ENCODE measurements at places on chromosomes 11 and 22.

GRCh38 chr22:21445437-21446127 lies 21.6 kb upstream of the TMEM191C start:
- DNase-seq, result no peak

GRCh38 chr11:88016392-88017170 lies 158.7 kb downstream of the RAB38 start:
- DNase-seq, result peak; percentile 22

DNA sequence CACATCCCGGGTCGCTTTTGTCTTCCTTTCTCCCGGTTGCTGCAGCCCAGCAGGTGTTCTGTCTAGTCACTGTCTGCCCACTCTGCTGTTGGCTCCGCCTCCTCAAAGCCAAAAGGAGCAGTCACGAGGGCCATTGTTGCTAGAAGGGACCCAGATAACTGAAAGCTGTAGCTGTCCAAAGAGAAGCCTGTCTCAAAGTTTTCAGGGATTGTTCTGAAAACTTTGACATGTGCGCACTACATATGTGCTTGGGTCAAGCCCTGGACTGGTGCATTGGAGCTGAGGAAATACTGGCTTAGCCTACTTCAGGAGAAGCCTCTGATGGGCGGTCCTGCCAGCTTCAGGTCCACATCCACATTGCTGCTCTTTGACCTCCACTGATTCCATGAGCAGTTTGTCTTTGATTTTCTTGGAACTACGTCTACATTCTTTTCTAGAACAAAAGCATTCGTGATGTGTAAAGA lies 8.8 kb upstream of the OR2AT4 start:
- DNase-seq, result no peak

DNA sequence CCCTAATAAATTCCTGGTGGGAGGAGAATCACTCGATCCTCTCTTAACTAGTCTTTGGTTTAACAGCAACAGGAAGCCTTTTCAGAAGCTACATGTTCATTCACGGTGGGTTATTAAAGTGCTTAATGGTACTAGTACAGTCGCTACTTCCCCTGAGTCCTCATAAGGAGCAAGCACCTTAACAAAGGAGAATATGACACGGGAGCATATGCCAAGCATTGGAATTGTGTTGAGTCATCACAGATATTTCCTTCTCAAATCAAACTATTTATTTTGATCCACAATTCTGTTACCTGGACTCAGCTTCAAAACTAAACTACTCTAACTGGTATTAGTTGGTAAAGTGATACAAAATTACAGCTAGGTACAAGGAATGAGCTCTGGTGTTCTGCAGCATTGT lies 177.5 kb upstream of the CTSC start:
- no peak for DNase-seq

- no peak for DNase-seq
Observed at GRCh38 chr22:45946805-45947600, 30.0 kb downstream of the WNT7B start.

DNA sequence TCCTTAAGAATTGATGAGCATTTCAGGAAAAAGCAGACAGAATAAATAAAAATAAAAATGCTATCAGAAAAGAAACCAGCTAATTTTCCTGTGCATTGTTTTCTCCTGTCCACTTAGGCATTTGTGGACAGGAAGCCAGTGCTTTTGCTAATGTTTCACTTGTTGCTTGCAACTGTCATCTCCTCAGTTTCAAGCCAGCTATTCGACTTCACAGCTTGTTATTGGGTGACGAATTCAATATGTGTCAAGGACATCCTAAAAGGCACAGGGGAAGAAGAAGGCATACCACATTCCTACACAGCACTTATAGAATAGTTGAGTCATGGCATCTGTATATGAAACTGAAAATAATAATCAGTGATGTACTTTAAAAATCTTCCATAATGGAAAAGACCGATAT lies 530.6 kb upstream of the KIRREL3 start:
- DNase-seq, result no peak

GRCh38 chr11:127393460-127393997 lies 393.0 kb upstream of the KIRREL3 start:
- no peak for DNase-seq

- DNase-seq, result no peak
Observed at GRCh38 chr11:35735411-35735810, 72.8 kb downstream of the TRIM44 start.

- DNase-seq, result no peak
Observed at GRCh38 chr22:43782448-43782847, 29.7 kb downstream of the EFCAB6 start.

GRCh38 chr22:45071618-45072017 lies 61.8 kb upstream of the PHF21B start:
- DNase-seq, result no peak

- no peak for DNase-seq
Observed at GRCh38 chr11:69832561-69833413, 13.6 kb upstream of the FGF3 start.

GRCh38 chr11:91788764-91789163 lies 435.9 kb upstream of the FAT3 start:
- DNase-seq, result no peak

- DNase-seq, result peak; percentile 71
Observed at GRCh38 chr11:61967924-61968757, 707 bp upstream of the FTH1 start.

DNA sequence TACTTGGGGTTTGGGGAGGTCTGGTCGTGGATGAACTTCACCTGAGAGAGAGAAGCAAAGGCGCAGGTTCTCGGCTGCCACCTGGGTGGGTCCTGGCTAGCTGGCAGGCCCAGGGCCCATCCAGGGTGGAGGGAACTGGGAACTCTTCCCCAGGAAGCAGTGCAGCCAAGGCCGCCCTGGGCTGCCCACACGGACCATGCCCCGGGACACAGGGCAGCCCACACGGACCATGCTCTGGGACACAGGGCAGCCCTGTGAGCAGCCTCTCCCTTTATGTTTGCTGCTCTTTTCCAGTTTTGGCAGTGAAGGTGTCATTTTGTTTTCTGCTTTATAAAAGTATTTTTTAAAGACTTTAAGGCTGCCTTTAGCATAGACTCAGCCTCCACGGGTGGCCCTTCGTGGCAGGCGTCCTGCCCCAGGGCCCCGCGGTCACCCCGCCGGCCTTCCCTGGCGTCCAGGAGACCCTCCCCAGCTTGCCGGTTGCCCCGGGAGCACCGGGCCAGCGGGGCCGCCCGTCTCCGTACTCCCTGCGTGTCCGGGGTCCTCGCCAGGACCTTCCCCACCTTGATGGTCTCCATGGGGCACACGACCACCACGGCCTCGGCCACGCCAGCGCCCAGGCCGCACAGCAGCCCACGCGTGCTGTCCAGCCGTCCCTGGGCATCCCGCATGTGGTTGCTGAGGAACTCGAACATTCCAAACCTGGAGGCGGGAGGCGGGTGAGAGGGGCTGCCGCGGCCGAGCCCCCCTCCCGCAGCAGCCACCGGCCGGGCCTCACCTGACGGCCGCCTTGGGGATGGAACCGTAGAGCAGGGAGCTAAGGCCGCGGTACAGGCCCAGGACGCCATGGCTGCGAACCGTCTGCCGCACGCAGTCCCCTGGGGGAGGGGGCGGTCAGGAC lies 1.1 kb downstream of the SLC25A1 start:
- no peak for DNase-seq

- DNase-seq, result no peak
Observed at GRCh38 chr11:35295751-35296150, 123.6 kb downstream of the SLC1A2 start.

DNA sequence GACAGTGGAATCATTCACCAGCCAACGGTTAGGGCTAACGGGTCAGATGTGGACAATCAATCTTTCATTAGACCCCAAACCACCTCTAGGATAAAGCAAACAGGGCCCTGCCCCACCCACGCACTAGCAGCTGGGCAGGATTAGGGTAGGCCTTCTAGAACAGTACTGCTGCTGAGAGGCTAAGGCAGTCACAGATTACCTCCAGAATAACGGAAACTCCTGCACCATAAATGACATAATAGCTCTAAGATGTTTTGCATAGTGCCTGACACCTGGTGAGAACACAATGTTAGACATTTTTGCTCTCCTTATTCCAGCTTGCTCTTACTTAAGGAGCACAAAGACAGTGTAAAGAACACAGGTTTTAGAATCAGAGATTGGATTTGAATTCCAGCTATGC lies 1.8 kb downstream of the SYTL2 start:
- DNase-seq, result no peak

- no peak for DNase-seq
Observed at GRCh38 chr11:120058931-120059330, 79.0 kb downstream of the TRIM29 start.

GRCh38 chr11:114782650-114783310 lies 104.5 kb downstream of the NXPE2 start:
- no peak for DNase-seq

DNA sequence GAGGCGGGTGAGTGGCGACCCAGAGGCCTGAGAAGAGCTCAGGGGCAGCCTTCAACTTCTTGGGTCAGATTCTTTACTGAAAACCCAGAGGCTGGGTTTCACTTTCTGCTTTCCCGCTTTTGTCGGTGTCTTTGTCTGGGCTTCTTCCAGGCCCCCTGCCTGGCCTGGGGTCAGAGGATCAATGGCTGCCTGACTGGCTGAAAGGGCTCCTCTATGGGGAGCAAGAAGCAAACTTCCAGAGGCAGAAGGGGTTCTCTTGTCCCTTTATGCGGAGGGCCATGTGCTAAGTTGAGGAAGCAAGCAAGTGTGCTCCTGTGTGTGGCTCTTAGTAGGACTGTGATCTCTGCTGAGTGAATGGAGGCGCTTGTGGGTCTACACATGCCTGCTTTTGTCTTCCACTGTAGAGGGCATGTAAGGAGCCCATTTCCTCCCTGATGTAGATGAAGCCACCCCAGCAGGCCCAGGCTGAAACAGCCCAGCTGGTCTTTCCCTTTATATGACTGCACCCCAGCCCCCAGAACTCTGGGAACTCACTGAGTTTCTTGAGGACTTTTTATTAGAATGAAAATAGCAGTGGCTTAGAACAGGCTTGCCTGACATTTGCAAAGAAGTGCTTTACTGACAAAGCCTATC lies 1.0 kb upstream of the PKNOX2 start:
- no peak for DNase-seq

DNA sequence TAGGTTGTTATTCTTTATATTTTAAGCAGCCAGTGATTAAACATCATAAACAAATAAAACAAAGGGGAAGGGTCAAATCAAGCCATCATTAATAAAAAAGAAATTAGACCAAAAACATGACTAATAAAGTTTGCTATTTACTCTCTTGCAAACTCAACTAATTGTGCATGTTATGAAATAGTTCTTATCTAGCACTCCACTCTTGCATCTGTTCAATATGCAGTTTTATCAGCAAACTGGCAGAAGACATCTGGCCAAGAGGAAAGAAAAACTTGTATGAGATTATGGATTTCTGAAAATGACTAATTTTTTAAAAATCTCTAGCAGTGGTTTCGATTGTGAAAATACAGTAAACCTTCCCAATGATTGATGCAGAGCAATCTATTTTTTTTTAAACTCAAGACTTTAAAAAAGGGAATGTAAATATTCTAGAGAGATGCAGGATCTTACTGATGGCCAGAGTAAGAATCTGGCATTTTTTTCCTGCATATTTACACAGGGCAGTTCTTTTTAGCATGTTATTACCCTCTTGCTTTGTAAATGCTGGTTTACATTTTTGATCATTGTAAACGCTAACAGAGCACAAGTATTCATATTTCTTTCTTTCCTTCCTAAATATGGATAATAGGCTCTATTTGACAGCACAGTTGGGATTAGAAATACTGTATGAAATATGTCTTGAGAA lies 83.3 kb downstream of the GRIA4 start:
- no peak for DNase-seq

DNA sequence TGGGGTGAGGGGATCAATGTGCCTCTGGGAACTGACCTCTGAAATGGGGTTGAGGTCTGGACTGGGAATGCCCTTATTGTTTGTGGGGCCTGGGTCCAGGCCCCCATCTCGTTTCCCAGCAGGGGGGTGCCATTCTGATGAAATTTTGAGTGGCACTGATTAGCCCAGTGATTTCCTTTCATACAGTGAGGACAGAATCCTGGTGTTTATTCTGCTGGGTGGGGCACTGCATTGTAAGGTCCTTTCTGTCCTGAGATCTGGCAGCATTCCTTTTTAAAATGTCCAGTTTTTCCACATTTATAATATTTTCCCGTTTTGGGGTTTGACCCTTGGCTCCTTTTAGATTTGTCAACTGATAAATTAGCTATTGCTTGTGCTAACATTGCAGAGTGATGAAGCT lies 27.1 kb downstream of the OR10A6 start:
- DNase-seq, result no peak

DNA sequence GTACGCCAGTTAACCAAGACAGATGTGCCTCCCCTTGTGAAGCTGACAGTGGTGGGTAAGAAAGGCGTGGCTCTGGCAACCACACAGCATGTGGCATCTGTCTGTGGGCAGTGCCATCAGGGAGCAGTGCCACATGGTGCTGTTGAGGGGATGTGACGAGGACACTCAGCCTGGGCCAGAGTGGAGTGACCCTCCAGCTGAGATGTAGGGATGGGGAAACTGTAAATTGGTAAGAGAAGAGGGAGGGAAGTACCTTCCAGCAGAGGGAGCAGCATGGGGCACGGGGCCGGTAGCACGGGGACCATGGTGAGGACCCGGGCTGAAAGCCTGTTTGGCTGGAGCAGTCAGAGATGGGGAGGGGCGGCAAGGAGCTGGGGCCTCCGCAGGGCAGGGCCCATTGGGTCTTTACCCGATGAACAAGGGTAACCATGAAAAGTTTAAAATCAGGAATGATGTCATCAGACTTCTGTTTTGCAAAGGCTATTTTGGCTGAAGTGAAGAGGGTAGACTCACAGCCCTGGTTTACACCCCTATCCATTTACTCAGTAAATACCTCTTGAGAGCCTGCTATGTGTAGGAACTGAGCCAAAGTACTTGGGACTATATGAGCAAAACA lies 10.4 kb downstream of the TMPRSS6 start:
- DNase-seq, result no peak

GRCh38 chr11:71580057-71581003 lies 2.3 kb downstream of the KRTAP5-11 start:
- peak; percentile 63 for DNase-seq

- DNase-seq, result no peak
Observed at GRCh38 chr22:20001082-20001638, 15.5 kb downstream of the ARVCF start.
